ENCODE measurements at places on chromosomes 2 and 18.

DNA sequence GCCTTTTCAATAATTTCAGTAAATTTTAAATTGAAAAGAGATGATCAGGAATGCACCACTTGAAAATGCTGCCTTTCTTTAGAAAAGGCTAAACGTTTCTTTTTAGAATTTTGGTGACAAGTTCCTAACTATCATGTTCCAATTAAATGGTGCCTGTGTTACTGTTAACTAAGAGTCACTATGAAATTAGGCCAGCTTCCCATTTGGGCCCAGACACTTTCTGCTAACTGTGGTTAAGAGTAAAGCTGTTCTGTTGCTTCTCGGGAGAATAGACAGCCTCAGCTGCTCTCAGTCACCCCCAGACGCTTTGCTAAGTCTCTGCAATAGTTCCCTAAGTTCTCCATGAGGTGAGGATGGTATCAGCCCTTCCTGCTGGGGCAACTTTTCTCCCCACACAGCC lies 90.2 kb downstream of the NPAS2 start:
- DNase-seq: no peak

DNA sequence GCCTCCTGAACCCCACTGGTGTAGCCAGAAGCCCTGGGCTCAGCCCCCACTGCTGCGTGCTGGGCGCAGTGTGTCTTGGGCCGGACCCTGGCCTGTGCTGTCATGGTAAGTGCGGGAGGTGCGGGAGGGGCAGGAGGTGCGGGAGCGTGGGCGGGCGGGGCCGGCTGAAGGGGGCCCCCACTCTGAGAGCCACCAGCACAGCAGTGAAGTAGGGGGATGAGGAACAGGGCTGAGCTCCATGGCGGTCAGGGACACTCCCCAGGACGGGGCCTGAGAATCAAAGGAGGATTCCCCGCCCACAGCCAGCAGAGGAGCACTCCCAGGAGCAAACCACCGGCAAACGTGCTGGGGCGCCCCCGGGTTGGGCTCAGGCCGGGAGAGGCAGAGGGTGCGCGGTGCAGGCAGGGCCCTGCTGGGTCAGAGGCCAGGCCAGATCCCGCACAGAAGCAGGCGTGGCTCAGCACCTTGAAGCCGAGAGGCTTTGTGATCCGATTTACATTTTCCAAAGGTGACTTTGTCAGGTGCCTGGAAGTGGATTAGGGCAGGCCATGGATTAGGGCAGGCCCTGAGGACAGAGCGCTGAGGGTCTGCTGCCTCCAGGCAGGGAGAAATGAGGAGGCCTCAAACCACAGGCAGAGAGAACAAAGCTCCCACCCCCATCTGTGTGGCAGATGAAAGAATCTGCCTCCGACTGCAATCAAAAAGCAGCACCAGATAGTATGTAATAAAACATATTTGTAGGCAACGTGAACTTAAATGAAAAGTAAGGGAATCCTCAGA lies 152.0 kb upstream of the RAB6C start:
- DNase-seq: no peak

- DNase-seq: no peak
These were observed 161.8 kb downstream of the DYSF start for GRCh38 chr2:71614976-71615766.

- DNase-seq: no peak
These were observed 79.0 kb downstream of the HDAC4 start for GRCh38 chr2:239321596-239322415.

DNA sequence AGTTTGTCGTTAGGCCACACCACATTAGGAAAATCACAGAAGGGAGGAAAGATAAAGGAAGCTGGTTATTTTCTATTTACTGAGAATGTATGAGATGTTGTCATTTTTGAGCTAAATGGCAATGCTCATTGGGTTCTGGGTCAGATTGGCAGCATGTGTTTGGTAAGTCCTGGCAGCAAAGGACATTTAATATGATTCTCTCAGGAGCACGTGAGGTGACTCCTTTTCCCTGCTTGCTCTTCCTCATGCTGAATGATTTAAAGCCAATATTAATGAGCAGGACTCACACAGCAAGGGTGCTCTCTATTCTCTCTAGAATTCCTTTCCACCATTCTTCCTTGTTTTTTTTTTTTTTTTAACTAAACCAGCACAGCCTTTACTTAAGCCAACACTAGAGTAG lies 298.2 kb downstream of the XIRP2 start:
- no peak for DNase-seq

GRCh38 chr18:44920441-44920840 lies 239.8 kb downstream of the SETBP1 start:
- no peak for DNase-seq

DNA sequence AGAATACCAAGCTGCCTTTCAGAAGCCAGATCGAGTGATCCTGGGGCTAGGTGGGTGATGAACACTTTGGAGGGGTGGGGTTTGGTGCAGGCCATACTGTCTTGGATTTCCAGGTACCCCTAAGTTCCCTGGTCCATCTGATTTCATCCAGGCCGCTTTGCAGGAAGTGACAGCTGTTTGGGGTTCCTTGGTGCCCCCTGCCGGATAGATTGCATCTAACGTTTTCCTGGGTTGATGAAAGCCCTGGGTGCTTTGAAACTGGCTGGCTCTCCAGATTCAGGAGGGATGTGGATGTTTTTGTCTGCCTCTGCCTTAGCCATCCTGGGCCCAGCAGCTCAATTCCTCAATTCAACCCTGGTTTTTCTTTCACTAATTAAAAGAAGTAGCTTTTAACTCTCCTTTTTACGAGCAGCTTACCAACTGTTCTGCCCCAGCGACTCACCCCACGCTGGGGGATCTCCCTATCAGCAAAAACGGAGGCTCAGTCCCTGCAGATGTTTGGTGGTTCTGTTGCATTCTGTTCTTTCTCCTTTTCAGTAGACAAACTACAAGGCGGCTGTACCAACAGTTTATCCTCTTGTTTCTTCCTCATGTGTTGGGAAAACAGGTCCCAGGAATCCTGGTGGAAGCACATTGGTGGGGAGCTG lies 37.1 kb downstream of the ARHGEF4 start:
- peak; percentile 43 for DNase-seq

- DNase-seq: no peak
These were observed 31.7 kb downstream of the SDC1 start for GRCh38 chr2:20193185-20193584.

GRCh38 chr2:70069049-70069448 lies 18.2 kb upstream of the PCBP1 start:
- DNase-seq: no peak

DNA sequence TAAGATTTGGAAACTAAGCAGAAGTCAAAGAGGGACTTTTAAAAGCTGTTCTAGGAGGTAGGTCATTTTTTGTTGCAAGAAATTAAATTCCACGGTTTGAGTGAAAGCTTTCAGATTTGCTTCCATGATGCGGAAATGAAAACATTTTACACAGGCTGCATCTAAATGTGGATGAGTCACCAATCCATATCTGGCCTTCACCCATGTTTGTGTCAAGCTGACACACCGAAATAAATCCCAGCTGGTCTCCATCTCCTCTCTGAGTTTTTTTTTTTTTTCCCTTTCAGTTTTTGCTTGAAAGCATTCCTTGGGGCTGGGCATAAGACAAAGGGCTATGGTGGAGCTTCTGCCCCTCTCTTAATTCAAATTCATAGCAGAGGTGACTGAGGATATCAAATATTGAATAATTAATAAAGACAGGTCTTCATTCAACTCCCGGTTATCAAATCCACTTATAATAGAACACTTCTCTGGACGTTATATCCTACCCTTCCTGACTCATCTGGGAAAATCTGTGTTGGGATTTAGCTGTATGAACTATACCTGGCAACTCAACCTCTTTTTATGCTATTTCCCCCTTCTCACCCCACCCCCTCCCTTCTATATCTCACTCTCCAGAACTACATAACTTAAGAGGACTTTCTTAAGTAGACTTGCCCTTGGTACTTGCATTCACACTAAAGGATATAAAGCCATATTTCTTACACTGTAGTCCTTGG lies 558.3 kb upstream of the GCFC2 start:
- no peak for DNase-seq

DNA sequence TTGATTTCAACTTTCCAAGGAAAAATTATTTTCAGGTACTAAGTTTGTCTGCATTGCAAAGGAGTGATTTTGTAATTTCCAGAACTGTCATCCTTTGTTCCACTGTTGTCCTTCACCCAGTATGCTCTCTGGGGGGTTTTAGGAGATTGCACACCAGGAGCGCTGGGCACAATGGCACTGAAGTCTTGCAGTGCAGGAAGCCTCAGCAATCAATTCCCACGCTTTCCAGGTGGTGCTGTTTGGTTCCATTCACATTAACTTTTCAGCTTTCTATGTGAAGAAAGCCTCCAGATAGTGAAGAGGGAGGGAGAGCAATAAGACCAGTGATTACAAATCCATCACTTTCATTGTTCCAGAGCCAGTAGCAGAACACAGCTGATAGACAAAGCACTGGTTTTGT lies 344.0 kb upstream of the VWC2L start:
- DNase-seq: no peak

DNA sequence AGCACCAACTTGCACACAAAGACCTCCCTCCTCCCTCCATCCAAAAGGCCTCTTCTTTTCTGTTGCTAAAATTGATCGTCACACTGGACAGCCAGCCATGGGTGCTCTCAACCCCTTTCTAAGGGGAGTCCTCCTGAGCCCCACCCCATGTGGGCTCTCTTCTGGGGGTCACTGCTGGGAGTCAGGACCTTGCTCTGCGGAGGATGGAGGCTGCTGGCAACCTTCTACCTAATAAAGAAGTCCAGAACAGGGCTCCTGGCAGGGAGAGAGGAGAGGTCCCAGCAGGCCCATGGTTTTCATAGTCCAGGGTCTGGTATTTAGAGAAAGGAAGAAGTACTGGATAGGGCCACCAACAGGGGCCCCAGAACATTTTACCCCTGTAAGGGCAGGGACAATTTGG lies 67.6 kb upstream of the OTOS start:
- DNase-seq: no peak

DNA sequence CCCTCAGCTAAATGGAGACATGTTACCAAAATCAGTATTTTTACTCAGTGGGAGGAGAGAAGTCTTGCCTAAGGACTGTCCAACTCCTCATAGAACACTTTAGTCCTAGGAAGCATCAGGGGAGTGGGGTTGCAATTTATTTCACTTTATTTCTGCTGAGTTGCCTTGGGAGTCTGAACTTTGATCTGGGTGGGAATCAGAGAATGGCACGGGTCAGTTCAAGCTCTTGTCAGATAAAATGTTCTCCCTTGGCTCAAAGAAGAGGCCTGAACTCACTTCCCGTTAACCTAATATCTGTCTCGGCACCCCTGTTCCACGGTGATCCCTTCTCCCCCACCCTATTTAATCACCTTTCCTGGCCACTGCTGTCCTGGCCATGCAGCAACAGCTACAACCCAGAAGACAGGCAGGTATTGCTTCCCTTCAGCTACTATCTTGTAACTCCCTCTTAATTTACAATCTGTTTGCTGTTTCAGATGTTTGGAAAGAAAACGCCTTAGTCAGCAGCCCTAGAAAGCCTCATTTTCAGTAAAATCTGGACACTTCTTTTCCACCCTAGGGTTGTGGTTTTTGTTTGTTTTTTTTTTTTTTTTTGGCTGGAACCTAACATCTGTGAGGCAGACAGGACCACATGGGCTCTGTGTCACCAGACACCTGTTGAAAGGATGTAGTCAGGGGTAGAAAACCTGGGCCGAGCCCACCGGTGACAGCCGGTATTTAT lies 52.5 kb downstream of the SERTAD2 start:
- DNase-seq: no peak

GRCh38 chr2:237455764-237456163 lies 31.3 kb upstream of the MLPH start:
- no peak for DNase-seq

DNA sequence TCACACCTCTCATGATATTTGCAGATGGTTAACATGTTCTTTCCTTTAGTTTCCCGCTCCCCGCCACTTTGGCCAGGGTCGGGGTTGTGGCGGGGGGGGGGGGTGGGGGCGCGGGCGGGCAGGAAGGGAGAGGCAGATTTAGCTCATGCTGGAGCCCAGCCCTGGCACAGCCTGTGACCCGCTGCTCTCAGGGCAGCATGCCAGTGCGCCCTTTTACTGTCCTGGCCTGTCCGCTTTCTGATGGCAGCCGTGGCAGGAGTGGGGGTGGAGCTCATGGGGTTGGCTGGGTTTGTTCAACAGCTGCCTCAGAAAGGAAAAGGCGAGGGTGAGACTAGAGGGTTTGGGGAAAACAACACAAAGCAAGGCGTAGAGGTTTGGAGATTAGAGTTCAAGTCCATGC lies 56.1 kb downstream of the TNP1 start:
- DNase-seq: no peak
